Inflammatory macrophage (primary cell): ENCODE measurements at places on chromosomes 7 and 10.
A peak's percentile ranks its signal among the peaks of the same experiment; 100 is the strongest.

DNA sequence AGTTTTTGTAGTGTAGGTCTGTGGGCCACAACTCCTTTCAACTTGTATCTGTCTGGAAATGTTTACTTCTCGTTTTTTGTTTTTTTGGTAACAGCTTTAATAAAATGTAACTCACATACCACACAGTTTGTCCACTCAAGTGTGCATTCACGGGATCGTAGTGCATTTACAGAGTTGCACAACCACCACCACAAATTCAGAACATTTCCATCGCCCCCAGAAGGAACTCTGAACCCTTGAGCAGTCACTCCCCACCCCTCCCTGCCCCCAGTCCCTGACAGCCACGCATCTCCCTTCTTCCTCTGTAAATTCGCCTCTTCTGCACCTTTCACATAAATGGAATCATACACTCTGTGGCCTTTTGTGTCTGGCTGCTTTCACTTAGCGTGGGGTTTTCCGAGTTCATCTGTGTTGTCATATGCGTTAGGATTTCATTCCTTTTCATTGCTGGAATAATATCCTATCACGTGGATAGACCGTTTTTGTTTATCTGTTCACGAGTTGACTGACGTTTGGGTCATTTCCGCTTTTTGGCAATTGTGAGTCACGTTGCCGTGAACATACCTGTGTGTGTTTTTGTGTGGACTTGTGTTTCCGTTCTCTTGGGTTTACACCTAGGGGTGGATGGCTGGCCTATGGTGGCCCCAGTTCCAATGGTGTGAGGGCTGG, 10.3 kb downstream of the JAKMIP3 start:
- DNase-seq, result no peak

GRCh38 chr7:151775547-151776443, 101.1 kb downstream of the PRKAG2 start:
- no peak for DNase-seq

DNA sequence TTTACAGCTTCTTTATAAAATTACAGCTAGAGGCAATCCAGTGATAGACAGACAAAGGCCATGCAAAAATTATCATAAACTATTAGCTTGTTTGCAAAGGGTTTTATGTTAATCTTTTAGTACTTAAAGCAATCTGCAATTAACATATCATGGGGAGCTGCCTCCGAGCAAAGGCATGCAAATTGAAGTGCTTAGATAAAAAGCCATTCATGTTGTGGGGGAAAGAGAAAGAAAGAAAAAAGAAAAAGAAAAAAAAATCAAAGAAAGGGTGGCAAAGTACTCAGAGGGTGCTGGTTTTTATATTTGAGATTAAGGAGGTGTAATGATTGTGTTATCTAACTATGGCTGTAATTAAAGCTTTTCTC, 799.5 kb downstream of the LRMDA start:
- DNase-seq, result no peak

GRCh38 chr7:40133561-40134427, 628 bp downstream of the MPLKIP start:
- DNase-seq, result peak; percentile 40

GRCh38 chr10:133156674-133157579, 3.1 kb upstream of the KNDC1 start:
- DNase-seq, result no peak

- DNase-seq, result no peak
These were observed 33.2 kb upstream of the PPP1R9A start for GRCh38 chr7:94874036-94874785.

GRCh38 chr10:13372524-13372923, 24.4 kb upstream of the SEPHS1 start:
- no peak for DNase-seq

GRCh38 chr10:91700788-91701444, 68.0 kb upstream of the PPP1R3C start:
- DNase-seq, result no peak

- DNase-seq, result no peak
These were observed 2.1 kb downstream of the NANOS1 start for GRCh38 chr10:119031496-119032059.

GRCh38 chr7:129779602-129780256, 168.2 kb downstream of the NRF1 start:
- peak; percentile 20 for DNase-seq

DNA sequence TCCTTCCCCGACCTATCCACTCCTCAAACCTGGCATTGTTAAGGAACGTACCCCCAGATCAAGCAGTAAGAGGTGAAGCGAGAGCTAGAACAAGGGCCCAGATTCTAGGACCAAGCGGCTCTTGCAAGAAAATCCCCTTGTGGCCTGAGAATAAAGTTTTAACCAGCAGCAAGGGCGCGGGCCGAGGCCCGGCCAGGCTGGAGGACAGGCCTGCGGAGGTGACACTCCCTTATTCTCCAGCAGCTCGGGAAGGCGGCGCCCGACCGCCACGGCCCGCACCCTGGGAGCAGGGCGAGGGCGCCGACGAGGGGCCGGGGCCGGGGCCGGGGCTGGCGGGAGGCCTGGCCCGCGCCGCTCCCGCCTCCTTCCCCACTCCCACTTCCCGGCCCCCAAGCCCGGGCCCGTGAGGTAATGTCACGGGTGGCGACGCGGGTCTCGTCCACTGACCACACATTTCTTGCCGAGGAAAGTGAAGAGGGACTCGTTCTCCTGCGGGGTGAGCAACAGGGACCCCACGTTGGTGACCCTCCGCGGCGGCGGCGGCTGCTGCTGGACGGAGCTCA, 551 bp downstream of the WASL start:
- DNase-seq, result peak; percentile 39

- DNase-seq, result no peak
These were observed 93.5 kb downstream of the PCGF5 start for GRCh38 chr10:91313796-91314485.

DNA sequence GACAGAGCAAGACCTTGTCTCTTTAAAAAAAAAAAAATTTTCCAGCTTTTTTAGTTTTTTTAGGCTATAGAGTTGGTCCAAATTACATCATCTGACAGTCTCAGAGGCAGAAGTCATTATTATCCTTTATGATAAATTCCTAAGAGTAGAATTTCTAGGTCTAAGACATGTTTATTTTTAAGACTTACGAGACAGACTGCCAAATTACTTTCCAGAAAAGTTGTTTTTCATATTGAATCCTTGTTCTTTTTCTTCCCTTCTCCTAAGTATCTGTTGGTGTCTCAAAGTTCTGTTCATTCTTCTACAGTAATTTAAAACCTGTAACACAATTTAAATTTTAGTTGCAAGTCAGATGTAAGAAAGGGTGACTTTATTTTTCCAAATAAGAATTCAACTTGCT, 421.4 kb downstream of the GALNT17 start:
- DNase-seq, result no peak

- DNase-seq, result no peak
These were observed 28.3 kb downstream of the ZFAND2A start for GRCh38 chr7:1131471-1132265.

GRCh38 chr10:91251430-91252056, 31.1 kb downstream of the PCGF5 start:
- DNase-seq, result peak; percentile 55

- no peak for DNase-seq
These were observed 164.7 kb downstream of the DNAH11 start for GRCh38 chr7:21707566-21707965.

- peak; percentile 95 for DNase-seq
These were observed 33.3 kb downstream of the GET4 start for GRCh38 chr7:909358-910329.

DNA sequence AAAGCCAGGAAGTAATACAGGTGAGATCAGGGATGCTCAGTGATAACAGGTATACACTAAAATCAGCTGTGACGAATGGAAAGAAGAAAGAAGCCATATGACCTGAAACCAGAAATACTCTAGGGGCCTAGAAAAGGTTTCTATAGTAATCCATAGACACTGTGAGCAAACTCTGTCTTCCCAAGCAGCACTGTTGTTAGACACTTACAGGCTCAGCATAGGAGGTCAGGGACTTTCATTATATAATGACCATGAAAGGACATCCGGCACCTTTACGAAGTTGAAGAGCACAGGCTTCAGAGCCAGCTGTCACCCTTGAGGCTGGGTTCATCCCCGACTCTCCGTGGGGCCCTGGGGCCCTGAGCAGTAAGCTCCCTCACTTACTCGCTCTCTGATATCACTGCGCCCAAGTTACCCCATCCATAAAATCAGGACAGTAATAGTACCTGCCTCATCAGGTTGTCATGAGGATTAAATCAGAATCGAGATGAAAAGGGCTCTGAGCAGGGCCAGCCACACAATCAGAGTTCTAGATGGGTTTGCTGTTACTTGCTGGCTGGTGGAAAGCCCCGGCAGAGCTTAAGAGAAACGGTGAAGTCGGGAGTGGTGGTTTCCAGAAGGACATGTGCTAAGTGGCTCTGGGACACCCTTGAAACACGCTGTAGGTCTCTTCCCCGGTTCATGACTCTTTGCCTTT, 79.5 kb downstream of the ITIH5 start:
- no peak for DNase-seq

GRCh38 chr10:88259381-88259780, 323.7 kb downstream of the RNLS start:
- no peak for DNase-seq

DNA sequence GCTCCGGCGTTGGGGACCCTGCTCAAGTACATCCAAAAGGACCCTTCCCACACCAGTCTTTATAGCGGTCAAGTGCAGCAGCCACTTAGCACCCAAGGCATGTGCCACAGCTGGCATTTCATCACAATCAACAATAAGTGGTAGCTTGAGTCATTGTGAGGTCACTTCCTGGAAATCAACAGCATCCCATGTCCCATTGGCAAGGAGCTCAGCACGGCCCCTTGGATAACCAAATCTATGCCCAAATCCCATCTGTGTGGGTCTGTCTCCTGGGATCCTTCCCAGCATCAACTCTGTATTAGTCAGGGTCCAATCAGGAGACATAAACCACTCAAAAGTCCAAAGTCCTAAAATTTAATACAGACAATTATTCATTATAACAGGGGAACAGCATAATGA, 27.1 kb downstream of the MDH2 start:
- DNase-seq, result no peak

DNA sequence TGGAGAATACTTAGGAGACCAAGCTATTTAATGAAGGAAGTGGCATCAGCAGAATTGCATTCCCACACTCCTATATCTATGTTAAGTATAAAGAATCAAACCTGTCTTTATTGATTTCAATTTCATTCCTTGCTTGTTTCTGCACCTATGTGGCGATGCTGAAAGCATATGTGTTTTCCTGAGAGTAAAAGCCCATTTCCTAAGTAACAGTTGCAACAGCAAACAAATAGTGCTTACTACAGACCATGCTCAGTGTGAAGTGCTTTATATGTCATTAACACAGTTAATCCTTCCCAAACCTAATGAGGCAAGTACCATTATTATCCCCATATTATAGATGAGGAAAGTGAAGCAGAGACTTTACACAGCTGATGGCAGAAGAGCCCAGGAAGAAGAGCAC, 552.1 kb downstream of the PARD3 start:
- no peak for DNase-seq

- no peak for DNase-seq
These were observed 36.5 kb upstream of the AKR1C2 start for GRCh38 chr10:5040010-5040673.

DNA sequence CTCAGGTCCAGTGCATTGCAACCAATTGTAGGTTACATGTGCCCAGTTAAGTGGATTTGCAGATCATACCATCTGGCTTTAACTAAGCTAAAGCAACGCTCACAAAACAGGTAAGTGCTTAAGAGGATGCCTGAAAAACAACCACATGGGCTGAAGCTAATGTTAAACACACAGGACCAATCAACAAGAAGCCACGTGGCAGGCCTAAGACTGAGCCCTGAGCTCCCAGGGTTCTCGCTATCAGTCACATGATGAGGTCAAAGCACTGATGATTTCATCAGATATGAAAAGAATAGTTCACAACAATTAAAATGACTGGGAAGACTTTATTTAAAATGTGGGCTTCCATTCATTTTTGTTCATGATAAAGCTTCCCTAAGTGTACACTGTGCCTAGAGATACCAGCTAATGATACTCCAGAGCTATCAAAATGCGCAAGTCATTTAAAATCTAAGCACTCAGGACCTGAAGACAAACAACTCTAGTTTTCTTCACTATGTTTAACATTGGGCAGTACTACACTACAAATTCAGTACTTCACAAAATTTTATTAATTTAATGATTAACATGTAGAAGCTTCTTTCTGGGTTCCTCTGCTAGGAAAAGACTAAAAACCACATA, 90.6 kb downstream of the PIP4K2A start:
- DNase-seq, result no peak

DNA sequence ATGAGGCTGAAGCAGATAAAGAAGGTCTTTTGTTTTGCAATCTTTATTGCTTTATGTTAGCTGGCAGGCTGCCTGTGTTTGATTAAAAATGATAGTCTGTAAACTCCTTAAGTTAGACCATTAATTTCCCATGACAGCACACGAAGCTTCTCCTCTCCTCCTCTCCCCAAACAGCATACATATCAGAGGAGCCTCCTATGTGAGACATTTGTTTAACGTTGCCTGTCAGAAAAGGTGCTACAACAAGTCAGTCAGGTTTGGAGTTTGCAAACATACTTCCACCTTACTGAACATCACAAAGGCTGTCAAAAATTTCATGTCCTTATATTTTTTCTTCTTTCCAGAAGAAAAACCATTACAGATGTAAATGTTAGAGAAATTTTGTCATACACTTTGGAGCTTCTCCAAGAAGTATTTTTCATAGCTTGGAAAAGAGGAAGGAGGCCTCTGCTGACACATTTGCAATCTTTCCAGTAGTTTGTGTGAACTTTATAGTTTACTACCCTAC, 393.1 kb downstream of the EXOC4 start:
- DNase-seq, result peak; percentile 77

GRCh38 chr10:78458983-78459638, 425.4 kb downstream of the RPS24 start:
- DNase-seq, result no peak
